Pulmonary artery endothelial cell (primary cell): ENCODE measurements at places on chromosomes 2 and 18. TPM values are rescaled to one million over a fixed set of nuclear protein-coding genes. Genes with fewer than 3 reads are reported as not detected.

The MC4R gene
- total RNA-seq = not detected in 2 replicates

The PMAIP1 gene
- total RNA-seq = 13.7 and 20.6 TPM in 2 replicates

The RGPD3 gene
- total RNA-seq = 0.18 and 0.20 TPM in 2 replicates

The TBR1 gene
- total RNA-seq = 0.04 and 0.07 TPM in 2 replicates

The MPP4 gene
- total RNA-seq = 9.0 TPM in 2 replicates

The CYP1B1 gene
- 0.07 and 0.13 TPM in 2 replicates for total RNA-seq

The CXCR2 gene
- total RNA-seq = not detected in 2 replicates

The DLX1 gene
- 0.07 and 0.11 TPM in 2 replicates for total RNA-seq

The PSTPIP2 gene
- 2.0 and 7.5 TPM in 2 replicates for total RNA-seq

The ASXL2 gene
- 5.1 and 6.6 TPM in 2 replicates for total RNA-seq

DNA sequence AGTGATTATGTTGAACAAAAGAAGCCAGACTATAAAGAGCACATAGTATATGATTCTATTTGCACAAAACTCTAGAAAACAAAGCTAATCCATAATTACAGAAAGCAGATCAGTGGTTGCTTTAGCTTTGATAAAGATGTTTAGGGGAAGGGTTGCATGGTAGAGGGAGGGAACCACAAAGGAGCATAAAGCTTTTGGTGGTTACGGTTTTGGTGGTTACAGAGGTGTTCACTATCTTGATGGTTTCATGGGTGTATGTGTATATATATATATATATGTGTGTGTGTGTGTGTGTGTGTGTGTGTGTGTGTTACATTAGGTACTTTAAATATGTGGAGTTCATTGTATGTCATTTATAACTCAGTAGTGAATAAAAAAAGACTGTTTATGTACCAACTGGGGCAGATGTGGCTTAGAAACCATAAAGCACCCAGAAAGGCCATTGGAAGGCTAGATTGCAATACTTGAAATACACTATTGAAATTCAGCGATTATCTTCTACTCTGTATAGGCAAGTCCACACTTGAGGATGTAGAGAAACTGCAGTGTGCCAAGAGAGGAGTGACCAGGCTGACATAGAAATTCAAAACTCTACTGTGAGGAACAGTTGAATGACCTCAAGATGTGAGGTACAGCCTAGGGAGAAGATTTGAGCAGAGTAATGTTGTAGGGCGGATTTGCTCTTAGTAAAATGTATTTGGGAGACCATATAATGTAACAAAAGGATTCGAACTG, 60.6 kb downstream of the CAB39 start:
- DNase-seq = no peak

DNA sequence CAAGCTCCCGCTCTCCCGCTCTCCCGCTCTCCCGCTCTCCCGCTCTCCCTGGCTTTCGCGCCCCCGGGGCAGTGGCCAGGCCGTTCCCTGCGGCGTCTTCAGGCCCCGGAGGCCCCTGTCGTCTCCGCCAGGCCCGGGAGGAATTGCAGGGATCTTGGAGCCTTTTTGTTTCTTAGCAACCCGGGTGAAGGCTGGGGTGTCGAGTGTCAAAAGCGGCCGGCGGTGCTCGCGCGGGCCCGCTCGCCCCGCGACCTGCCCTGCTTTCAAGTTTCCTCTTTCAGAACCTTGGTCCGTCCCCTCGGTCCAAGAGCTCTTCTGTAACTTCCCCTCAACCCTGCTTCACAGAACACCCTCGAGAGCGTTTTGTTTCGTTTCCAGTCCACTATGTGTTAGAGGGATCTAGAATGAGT, 1.4 kb downstream of the RNF138 start:
- DNase-seq = no peak

DNA sequence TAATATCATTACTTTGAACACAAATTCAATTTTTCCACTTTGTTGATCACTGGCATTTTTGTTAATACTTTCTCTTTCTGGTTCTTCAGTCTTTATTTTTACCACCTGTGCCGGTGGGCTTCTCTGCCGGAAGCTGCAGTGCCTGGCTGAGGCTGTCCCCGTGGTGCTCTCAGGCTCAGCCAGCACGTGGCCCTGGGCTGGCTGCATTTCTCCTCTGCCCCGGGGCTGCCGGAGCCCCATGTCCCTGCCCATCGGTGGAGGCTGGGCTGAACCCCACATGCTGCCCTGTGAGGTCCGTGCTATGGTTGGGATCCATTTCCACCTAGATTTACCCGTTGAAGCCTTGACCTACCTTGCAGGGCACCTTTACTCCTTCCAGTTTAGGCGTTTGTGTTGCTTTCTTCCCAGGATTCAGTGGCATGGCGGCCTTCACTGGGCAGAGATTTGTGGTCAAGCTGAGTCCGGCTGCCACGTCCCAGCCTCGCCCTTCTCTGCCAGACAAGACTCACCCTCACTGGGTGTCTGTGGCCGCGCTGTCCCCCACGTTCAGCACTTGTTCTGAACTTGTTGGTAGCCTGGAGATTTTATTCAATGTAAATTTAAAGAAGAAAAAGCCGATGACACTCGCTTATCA, 12.8 kb upstream of the TMEM18 start:
- no peak for DNase-seq

- no peak for DNase-seq
These were observed 317.4 kb downstream of the NBAS start for GRCh38 chr2:15243762-15244161.

DNA sequence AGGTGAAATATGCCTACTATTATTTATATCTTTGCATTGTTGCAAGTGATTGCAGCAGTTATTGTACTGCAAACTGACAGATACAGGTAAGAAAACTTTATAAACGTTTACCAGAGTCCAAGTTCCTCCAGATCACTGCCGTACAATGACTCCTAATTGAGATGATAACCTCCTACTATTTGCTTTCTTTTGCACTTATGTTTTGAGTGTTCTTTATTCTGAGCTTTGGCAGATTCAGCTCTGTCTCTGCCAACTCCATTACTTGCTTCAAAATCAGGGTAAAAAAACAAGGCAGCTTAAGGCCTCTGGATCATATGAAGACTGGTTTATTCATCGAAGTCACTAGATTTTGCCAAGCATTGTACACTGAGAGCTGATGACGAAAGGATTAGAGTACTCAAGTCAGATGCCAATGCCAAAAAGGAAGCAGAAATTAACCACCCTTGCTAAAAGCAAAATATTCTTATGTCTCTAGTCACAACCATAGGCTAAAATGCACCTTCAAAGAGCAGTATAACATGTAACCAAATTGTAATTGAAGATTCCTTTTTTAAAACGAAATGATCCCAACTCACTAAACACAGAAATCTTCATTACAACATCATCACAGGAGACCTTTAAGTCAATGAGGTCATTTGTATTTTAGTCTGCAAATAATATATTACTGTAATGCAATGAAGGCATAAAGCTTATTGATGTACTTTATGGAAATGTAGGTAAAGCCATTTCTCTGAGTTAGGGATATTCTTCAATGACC, 10.5 kb upstream of the IKZF2 start:
- no peak for DNase-seq

DNA sequence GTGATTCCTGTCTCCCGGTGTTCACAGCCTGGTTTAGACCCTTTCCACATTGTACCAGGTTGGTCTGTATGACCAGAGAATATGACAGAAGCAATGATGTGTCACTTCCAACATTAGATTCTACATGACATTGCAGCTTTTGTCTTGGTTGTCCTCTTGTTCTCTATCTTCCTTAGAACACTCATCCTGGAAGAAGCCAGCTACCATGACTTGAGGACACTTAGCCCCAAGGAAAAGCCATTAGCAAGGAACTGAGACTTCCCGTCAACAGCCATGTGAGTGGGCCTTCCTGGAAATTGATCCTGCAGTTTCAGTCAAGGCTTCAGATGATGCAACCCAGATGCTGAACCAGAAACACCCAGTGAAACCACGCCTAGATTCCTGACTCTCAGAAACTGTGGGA, 143.3 kb downstream of the MREG start:
- no peak for DNase-seq

GRCh38 chr2:228599781-228600180, 418.3 kb upstream of the SPHKAP start:
- DNase-seq = no peak

DNA sequence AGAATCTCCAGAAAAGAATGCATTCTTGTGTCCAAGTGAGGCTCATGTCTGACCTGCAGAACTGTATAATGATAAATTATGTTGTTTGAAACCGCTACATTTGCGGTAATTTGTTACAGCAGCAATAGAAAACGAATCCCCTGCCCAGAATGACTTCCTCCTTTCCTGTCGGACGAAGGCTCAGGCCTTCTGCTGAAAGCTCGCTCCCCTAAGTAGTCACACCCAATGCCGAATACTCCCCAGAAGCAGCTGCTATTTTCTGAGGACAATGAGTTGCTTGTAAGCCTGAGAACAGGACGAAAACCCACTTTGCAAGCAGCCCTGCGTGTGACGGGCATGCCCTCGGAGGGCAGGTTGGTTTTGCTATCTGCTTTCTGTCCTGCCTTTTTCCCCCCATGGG, 27.7 kb upstream of the PTPN4 start:
- DNase-seq = no peak

GRCh38 chr2:28801726-28802125, 8.9 kb upstream of the SPDYA start:
- no peak for DNase-seq

- no peak for DNase-seq
These were observed 99.2 kb upstream of the ITGA4 start for GRCh38 chr2:181357979-181358378.

DNA sequence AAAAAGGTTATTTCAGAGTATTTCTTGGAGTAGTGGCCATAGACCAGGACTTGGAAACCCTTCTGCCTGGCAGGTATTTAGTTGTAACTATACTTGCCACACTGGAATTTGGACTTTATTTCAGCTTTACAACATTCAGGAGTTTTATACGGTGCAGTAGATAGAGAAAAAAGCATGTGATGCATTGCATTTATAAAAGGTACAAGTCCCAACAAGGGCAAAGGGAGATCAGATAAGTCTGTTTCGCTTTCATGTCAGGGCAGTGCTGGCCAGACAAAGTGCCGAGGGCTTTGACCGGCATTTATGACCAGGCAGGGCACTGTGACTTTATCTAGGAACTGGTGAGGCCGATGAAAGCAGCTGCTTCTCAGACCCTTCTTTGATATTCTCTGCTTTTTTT, 145.4 kb downstream of the RTN4 start:
- no peak for DNase-seq

GRCh38 chr2:201886504-201886903, 80.2 kb downstream of the CDK15 start:
- DNase-seq = no peak

DNA sequence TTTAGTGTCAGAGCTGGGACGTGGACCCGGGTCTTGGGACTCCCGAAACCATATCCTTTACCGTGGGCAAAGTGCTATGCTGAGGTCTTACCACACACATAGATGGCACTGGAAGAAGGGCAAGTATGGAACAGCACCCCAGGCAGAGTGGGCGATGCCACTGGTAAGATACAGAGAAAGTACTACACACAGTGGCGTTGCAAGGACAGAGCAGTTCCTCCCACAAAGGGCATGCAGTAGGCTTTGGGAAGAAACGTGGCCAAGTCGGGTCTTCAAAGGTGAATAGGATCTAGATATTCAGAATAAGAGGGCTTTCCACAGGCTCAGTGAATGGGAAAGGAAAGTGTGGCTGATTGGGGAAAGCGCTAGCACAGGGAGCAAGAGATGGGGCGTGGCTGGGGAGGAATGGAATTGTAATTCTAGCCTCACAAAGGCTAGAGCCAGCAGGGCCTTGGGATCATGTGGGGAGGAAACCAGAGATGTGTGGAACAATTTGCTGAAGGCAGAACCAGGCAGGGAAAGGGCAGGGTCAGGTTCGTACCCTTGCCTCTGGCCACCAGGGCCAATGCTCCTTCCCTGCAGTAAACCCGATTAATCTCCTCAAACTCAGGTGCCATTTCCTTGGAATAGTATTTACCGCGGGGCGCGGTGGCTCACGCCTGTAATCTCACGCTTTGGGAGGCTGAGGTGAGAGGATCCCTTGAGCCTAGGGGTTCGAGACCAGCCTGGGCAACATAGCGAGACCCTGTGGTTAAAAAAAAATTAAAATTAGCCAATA, 36.0 kb downstream of the PCBP1 start:
- DNase-seq = no peak

- peak; percentile 84 for DNase-seq
These were observed 36.9 kb downstream of the RPL37A start for GRCh38 chr2:216535454-216535995.

GRCh38 chr2:62222674-62223073, 26.8 kb downstream of the B3GNT2 start:
- no peak for DNase-seq

GRCh38 chr18:8718401-8718913, 13.1 kb downstream of the MTCL1 start:
- DNase-seq = no peak

DNA sequence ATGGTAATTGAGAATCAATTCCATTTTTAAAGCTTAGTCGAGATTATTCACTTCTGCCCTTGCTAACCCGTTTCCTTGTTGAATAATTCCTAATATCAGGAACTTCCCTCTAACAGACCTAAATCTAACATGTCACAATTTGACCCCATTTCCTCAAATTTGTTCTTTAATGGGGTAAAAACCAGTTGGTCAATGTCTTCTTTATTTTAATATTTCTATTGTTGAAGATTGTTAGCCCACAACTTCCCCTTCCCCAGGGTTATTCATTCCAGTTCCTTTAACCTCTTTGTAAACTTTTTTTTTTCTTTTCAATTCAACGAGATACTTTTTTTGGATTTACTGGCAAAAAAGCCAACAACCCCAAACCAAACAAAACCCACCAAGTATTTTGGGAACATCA, 7.3 kb downstream of the TNFRSF11A start:
- DNase-seq = no peak

DNA sequence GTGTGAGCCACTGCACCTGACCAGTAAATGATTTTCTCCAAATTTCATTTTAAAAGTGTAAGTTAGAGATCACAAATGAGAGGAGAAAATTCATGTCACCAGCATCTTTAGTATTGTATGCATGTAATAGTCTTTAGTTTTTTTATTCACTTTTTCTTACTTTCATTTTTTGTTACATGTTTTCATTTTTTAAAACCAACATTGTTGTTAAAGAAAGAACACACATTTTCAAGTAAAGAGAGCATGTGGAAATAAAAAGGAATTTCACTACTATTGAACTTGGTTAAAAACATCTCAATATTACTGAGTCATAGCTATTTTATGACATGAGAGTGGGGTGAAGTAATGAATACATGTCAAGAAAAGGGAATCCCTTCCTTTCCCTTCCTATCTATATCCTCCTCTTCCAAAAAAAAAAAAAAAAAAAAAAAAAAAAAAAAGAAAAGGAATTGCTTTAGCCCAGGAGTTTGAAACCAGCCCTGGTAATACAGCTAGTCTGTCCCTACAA, 29.1 kb upstream of the PMAIP1 start:
- no peak for DNase-seq

DNA sequence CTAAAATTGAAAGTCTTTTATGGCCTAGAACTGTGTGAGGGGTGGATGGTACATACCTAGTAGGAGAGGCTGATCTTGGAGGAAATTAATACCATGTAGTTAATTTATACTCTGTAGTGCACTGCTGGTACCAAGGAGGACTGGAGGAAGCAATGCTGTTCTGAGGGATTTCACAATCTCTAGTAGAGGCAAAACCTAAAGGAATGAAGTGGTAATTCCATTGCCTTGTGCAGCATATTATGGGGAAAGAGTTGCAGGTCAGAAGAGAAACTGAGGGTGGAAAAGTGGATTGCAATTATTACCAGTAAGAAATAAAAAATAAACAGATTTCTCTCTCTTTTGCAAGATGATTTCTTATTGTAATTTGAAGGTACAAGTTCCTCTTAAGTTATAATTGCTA, 2.2 kb downstream of the ABI2 start:
- DNase-seq = no peak

- no peak for DNase-seq
These were observed 95.9 kb downstream of the GFPT1 start for GRCh38 chr2:69291004-69291650.
